T-helper 2 cell (primary cell): ENCODE measurements at places on chromosomes 5 and 9.

- DNase-seq = no peak
These were observed 555.5 kb upstream of the CYLC2 start for GRCh38 chr9:102439583-102439982.

DNA sequence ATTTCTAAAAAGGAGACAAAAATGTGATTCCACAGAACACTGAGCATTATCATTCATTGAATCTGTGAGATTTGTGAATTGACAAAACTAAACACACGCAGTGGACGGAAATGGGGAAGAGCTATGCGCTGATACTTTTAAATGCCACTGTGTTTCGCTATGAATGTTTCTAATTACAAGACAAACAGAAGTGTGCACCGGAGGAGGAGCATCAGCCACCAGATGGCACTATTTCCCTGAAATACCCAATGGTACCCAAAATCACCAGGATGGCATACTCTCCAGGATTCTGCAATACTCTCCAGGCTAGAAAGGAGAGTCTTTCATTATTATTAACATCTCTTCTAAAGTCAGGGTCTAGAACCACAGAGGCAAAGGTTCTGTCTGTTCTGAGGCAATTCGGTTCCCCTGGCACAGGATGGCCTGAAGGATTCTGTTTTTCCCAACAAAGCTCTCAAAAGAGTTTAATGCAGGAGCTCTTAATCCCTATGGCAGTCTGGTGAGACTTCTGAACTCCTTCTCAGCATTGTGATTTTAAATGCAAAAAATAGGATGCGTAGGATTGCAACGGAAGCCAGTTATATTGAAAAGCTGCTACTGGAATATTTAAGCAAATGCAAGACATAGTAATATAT lies 13.8 kb upstream of the PUM3 start:
- no peak for DNase-seq

GRCh38 chr5:74336297-74336696 lies 304.2 kb downstream of the ENC1 start:
- DNase-seq = no peak

- no peak for DNase-seq
These were observed 40.2 kb upstream of the TYRP1 start for GRCh38 chr9:12652973-12653372.

DNA sequence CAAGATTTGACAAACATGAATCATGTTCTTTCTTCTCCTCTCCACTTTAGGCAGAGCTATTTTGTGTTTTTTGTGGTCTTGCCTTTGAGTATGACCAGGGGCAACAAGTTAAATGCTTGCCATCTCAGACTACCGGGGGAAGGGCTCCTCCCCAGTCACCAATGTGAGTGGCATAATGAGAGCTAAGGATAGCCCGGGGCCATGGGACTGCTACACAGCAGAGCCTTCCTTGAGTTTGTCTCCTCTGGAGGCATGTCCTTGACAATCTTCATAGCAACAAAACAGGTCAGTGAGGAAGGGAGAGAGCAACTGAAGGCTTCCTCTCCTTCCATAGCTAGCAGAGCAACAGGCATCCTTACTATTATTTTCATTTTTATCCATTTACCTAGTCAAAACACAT lies 299.3 kb downstream of the ENC1 start:
- DNase-seq = no peak

DNA sequence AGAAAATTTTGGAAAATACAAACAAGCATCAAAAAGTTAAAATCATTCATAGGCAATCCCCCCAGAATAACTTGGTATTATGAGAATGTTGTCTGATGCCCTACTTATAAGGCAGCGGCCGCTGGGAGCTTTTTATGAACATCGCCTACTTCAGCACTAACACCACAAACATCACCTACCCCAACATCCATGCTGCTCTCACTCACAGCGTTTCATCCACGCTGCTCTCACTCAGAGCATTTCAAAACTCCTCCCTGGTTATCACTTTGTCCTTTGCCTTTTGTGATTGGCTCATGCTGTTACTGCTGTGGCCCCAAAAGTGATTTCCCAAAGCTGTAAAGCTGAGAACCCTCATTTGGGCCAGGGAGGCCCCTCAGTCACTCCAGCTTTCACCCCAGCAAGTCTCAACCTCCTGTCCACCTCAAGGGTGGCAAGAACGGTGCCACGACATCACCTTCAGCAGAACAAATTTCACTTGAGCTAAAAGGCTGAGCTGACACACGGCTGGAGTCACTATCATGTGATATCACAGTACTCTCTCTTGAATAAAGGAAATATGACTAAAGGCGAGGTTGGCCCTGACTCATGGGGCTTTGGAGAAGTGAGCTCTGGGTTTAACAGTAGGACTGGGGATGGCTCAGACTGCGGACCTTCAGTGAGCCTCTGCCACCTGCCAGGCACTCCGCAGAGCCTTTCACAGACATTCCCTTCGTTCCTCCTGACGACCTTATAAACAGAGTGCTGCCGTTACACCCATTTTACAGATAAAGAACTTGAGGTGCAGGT lies 25.2 kb downstream of the SHC3 start:
- no peak for DNase-seq

GRCh38 chr9:92503156-92503555 lies 20.9 kb upstream of the ASPN start:
- DNase-seq = no peak

- DNase-seq = no peak
These were observed 2.5 kb downstream of the CEP78 start for GRCh38 chr9:78238046-78239038.

- no peak for DNase-seq
These were observed 57.7 kb downstream of the APC start for GRCh38 chr5:112795342-112795741.

DNA sequence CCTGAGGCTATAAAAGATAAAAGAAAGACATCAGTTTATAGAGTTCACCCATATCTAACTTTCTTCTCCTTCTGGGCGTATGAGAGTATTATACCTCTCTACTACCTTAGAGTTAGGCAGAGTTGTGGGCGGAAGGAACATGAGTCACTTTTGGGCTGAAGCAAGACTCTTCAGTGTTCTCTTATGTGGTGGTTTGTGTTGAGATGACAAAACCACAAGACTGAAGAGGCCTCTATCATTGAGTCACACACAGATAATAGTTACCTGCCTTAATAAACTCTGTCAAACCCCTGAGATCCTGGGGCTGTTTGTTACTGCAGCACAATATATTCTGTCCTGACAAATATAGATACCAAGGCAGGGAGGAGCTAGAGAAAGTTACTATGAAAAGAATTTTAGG lies 184.2 kb downstream of the EFNA5 start:
- DNase-seq = peak; percentile 47

GRCh38 chr9:42388846-42389245 lies 205.4 kb downstream of the SPATA31A6 start:
- DNase-seq = no peak

- no peak for DNase-seq
These were observed 69.0 kb downstream of the DOCK2 start for GRCh38 chr5:169706071-169706470.

DNA sequence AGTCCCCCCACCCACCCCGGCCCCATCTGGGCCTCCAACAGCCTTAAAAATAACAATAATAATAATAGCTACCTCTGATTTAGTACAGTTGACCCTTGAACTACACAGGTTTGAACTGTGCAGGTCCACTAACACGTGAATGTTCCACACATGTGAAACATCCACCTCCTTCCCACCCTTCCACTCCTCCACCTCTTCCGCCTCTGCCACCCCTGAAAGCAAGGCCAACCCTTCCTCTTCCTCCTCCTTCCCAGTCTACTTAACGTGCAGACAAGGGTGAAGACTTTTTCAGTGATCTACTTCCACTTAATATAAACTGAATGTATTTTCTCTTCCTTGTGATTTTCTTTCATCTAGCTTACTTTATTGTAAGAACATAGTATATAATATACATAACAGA lies 10.8 kb downstream of the PDGFRB start:
- no peak for DNase-seq

- DNase-seq = no peak
These were observed 125.5 kb downstream of the EPB41L4A start for GRCh38 chr5:112293587-112293986.
